ENCODE measurements at places on chromosomes 5 and 9.

- peak; percentile 47 for ATAC-seq
Measured at GRCh38 chr5:98804066-98804465, 30.6 kb downstream of the RGMB start.

DNA sequence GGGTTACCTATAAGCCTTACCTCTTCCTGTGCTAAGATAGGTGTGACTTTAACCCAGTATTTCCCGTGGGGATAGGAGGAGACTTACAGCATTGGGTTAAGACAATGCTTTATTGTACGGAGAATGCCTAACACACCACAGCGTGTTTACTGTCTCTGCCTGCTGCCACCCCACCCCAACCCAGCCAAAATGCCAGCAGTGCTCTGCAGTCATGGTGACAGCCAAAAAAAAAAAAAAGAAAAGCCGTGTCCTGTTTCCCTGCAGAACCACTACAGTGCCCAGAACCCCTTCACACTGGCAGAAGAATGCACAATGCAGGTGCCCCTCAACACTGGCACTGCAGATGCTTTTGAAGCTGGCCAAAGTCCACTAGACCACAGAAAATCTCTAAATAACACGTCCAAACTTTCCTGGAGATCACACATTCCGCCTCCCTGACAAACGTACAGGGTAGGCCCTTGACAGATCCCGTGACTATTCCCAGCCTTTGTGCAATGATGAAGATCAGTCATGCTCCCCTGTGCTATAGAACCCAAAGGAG, 102.2 kb downstream of the SERINC5 start:
- peak; percentile 51 for ATAC-seq

DNA sequence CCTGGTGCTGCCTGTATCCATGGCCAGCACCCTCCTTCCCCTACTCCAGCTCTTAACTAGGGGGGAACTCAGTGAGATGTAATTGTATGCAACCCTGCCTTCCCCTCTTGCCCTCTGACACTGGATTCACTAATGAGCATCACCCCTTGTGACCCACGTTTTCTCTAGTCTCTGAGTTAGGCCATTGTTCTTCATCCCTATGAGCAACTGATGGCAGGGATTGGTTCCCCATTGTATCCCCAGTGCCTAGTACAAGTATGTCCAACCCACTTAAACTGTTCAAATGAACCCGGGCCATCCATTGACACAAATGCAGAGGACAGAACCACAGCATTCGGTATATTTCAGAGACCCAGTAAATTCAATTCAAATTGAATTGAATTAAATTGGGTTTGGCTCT, 77.6 kb upstream of the ASTN2 start:
- no peak for ATAC-seq

- no peak for ATAC-seq
Measured at GRCh38 chr5:31720004-31720403, 81.1 kb downstream of the PDZD2 start.

- no peak for ATAC-seq
Measured at GRCh38 chr5:134492568-134492967, 32.9 kb upstream of the JADE2 start.

GRCh38 chr5:154055201-154055600, 16.4 kb downstream of the MFAP3 start:
- ATAC-seq, result no peak

DNA sequence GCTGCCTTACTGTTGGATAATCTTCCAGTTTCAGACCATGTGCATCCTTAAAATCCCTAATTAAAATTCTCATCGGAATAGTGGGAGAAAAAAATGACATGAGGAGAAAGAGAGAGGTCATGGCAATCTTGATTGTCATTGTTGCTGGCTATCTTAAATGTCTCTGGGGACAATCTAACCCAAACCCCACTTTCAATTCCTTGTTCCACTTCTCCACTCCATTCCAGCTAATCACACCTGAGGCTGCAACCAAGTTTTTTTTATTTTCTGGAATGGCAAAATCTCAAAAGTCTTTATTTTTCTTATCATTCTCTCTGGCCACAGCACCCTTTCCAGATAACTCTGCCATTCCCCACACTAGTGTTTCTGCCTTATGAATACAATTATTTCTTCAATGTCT, 171.9 kb upstream of the RASA1 start:
- ATAC-seq, result no peak

DNA sequence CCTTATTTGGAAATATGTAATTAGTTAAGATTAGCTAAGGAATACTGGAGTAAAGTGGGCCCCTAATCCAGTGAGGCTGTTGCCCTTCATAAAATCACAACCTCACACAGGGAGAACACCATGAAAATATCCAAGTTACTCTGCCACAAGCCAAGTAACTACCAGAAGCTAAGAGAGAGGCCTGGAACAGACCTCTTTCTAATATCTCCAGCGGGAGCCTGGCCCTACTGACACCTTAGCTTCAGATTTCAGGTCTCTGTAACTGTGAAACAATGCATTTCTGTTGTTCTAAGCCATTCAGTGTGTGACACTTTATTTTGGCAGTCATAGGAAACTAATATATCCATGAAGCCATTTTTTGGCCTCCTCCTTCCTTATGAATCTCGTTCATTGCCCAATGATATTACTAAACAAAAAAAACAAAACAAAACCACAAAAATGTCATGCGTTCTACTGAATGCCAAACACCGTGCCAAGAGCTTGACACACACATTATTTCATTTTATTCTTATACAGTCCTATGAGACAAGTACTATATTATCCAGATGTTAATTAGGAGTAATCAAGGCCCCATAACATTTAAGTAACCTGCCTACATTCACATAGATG, 699.0 kb downstream of the MAT2B start:
- ATAC-seq, result no peak

DNA sequence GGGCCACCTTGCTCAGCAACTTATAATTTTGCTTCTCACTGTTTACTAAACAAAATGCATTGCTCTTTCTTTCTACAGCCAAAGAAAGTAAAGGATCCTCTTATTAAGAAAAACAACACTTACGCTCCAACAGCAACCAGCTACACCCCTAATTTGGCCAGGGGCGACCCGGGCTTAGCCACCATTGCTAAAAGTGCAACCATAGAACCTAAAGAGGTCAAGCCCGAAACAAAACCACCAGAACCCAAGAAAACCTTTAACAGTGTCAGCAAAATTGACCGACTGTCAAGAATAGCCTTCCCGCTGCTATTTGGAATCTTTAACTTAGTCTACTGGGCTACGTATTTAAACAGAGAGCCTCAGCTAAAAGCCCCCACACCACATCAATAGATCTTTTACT, 49.1 kb downstream of the GABRA1 start:
- no peak for ATAC-seq

DNA sequence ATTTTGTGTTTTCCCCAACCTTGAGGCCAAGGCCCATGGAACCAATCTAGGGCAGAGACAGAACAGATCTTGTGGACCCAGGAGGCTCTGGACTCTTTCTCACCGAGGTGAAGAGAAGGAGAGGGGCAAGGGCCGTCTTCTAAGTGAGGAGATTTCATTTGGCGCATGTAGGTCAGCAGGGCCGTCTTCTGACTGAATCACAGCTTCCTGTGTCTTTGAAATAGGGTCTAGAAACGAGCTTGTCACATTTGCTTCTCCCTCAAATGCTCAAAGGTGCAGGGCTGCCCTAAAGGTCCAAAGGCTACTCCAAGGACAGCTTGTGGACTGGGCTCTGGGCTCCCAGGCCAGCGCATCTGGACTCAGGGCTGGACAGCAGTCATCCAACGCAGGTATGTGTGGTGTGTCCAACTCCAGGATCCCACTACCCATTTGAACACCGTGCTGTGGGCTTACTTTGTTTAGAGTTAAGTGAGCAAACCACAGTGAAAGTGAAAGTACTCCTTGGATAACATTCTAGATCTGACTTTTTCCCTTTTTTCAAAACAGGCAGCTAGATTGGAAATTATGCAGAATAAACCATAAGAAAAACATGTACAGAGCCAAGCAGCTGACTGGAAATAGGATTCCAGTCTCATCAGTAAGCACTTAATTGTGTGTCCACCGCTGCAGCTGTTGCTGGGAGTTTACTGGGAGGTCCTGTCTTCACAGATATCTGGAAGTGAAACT, 357.0 kb downstream of the GADD45G start:
- no peak for ATAC-seq

DNA sequence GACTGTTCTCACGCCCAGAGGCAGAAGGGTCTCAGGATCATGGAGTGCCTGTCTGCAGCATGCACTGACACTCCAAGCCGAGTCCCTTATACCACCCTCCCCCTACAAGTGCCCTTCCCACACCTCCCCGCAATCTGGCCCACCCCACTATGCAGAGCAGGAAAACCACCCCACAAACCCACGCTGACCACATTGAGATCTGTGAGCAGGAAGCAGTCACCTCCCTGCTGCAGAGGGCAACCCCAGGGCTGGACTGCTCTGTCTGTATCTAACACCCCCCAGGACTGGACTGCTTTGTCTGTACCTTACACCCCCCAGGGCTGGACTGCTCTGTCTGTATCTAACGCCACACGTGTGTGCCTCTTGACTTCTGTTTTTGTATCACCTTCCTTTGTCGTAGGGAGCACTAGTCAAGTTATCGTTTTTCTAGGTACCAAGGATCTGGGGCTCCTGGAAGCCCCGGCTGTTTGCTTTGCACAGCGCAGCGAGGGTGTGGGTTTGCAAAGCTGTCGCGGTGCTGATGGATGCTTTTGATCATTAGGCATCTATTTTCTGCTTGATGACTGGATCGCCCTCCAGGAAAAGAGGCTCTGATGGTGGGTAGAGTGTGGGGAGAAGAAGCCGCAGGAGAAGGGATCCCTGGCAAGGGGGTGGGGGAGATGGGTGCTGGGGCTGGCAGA, 21.5 kb downstream of the OLFM1 start:
- ATAC-seq, result no peak

DNA sequence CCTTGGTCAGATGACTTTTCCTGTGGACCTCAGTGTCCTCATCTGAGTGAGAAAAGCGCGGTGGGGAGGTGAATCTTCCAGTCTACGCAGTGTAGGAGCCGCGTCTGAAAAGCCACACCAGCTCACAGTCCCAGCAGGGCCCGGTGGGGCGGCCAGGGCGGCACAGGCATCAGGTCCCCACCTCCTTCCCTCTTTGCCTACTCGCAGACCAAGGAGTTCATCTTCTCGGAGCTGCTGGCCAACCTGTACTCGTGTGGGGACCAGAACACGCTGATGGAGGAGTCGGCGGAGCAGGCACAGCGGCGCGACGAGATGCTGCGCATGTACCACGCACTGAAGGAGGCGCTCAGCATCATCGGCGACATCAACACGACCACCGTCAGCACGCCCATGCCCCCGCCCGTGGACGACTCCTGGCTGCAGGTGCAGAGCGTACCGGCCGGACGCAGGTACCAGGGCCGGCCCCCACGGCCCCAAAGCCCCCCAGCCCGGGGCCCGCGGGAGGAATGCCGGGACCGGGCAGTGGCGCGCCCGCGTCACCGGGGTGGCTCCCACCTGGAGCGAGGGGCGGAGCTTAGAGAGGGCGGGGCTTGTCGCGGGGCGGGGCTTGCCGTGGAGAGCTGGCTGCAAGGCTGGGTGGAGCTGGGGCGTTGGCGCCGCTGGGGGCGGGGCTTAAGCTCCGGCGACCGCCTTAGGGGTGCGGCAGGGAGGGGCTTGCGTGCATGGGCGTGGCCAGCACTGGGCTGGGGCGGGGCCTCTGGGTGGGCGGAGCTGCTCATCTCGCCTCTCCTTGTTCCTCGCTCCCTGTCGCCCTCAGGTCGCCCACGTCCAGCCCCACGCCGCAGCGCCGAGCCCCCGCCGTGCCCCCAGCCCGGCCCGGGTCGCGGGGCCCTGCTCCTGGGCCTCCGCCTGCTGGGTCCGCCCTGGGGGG, 25.6 kb downstream of the GOLGA2 start:
- peak; percentile 96 for ATAC-seq

DNA sequence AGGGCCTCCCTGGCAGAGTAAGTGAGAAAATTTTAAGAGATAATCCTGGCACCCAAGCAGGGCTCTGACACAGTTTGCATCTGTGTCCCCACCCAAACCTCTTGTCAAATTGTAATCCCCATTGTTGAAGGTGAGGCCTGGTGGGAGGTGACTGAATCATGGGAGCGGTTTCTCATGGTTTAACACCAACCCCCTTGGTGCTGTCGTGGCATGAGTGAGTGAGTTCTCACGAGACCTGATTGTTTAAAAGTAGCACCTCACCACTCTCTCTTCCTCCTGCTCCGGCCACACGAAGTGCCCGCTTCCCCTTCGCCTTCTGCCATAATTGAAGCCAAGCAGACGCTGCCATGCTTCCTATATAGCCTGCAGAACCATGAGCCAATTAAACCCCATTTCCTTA, 80.1 kb downstream of the FBXW11 start:
- peak; percentile 89 for ATAC-seq

GRCh38 chr9:98602839-98603500, 105.8 kb downstream of the GABBR2 start:
- ATAC-seq, result no peak

GRCh38 chr5:138230981-138231589, 18.0 kb upstream of the CDC23 start:
- peak; percentile 52 for ATAC-seq

GRCh38 chr9:87676976-87677775, 48.7 kb upstream of the CTSL start:
- no peak for ATAC-seq

DNA sequence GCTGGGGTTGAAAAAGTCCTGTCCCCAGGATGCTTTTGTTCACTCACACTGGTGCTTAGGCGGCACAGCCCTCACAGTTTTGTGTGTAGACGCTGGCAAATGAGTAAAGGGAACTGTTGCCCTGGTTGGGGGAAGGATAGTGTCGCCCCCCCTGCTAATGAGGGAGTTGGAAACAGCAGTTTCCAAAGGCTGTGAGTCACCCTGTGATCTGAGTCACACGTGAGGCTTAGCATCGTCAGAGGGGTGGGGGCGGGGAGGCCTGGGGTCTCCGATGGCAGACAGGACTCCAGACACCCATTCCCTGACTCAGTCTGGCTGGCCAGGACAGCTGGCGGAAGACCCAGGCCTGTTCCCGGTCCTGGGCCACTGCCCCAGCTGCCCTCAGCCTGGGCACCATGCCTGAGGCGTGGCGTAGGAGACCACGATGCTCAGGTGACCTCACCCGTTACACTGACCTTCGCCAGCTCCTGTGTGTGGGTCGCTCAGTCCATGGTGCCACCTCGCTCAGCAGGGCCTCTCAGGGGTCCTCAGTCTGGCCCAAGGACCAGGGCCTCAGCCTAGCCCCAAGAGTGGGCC, 2.9 kb downstream of the DNAJB5 start:
- ATAC-seq, result no peak

GRCh38 chr5:83586874-83587776, 115.6 kb downstream of the VCAN start:
- ATAC-seq, result peak; percentile 88

DNA sequence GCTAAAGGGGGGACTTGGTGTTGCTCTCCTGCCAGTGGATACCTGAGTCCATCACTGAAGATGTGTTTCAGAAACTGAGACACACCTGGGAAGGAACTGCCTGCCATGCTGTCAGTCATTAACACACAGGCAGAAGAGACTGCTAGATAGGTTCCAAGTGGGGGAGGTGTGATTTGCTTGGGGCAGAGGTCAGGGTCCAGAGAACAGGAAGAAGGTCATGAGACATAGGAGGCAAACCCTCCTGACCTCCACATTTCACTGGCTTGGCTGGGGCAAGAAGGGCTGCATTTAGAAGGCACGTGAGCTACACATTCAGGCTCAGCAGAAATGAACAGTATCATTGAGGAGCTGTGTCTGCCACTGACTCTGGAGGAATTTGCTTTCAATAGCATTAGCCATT, 215.8 kb downstream of the HSPA4 start:
- ATAC-seq, result no peak

All from esophagus mucosa (tissue), 1 donor.